ENCODE measurements at places on chromosomes 1 and 21. TPM values are rescaled to one million over a fixed set of nuclear protein-coding genes. Genes with fewer than 3 reads are reported as not detected.

DNA sequence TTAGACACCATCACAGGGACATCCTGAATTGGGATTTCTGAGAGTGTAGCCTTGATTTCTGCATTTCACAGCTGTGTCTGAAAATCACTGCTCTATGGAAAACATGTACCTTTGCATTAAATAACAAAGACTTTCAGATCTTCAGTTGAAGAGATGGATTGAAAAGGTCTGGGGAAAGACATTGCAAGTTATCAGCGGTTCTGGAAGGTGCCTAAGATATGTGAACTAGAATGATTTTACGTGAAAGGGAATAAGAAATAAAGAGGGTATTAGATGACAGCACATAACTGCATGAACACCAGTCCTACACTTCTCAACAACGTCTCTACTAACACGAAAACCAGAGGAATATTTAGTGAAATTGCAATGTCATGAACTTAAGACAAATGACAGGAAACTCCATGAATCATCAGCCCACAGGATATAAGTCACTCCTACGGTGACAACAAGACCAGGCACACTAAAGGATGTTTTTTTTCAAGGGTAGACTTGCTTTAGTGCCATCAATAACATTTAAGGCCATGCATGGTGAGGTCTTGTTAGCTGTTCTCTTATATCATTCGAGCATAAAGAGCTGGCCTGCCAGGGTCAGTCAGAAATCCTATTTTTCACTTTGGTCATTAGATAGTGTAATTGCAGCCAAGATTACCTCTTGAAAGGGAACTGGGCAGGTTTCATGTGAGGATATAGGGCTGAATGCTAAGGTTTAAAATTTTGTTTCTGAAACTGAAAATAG is 283.1 kb downstream of the GRIK1 start:
- no peak overlapping the region for H3K27ac ChIP-seq
- no peak for DNase-seq
- no peak overlapping the region for H3K4me3 ChIP-seq

Gene CFAP107
- not detected for total RNA-seq

DNA sequence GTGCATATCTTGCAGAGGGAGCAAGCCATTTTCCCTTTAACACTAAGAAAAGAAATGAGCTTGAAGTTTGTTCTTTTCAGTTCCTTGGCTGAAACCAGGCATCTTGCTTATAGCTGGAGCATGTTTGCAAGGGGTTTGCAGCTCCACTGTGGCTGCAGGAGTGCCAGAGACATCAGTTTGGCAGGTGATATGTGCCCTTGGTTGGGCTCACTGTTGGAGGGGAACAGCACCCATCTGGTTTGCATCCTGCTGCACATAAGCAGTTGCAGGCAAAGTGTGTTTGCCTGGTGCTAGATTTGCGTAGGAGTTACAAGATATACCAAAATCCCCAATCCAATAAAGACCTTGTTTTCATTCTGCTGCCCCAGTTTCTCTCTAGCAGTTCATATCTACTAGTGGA is 47.8 kb upstream of the IKBKE start:
- no peak overlapping the region for H3K27ac ChIP-seq
- no peaks in the 10 kb centered on the region for H3K36me3 ChIP-seq
- peaks cover 6% of the 10 kb centered on the region for H3K4me1 ChIP-seq
- no peak for DNase-seq
- no peak overlapping the region for H3K4me3 ChIP-seq

GRCh38 chr1:224867715-224868114 is 61.8 kb upstream of the DNAH14 start:
- no peaks in the 10 kb centered on the region for H3K27me3 ChIP-seq
- no peaks in the 10 kb centered on the region for H3K4me1 ChIP-seq
- no peak overlapping the region for H3K4me3 ChIP-seq
- no peak for DNase-seq
- no peak overlapping the region for H3K27ac ChIP-seq

Gene RGS1
- total RNA-seq: not detected

Gene IL22RA1
- 2.1 TPM for total RNA-seq

Gene NBPF10
- 1.7 TPM for total RNA-seq

- H3K4me3 ChIP-seq: no peak overlapping the region
- DNase-seq: no peak
- no peak overlapping the region for H3K27ac ChIP-seq
- no peaks in the 10 kb centered on the region for H3K4me1 ChIP-seq
These were observed 50.9 kb downstream of the TARBP1 start for GRCh38 chr1:234427950-234428646.

Gene NMNAT2
- not detected for total RNA-seq

DNA sequence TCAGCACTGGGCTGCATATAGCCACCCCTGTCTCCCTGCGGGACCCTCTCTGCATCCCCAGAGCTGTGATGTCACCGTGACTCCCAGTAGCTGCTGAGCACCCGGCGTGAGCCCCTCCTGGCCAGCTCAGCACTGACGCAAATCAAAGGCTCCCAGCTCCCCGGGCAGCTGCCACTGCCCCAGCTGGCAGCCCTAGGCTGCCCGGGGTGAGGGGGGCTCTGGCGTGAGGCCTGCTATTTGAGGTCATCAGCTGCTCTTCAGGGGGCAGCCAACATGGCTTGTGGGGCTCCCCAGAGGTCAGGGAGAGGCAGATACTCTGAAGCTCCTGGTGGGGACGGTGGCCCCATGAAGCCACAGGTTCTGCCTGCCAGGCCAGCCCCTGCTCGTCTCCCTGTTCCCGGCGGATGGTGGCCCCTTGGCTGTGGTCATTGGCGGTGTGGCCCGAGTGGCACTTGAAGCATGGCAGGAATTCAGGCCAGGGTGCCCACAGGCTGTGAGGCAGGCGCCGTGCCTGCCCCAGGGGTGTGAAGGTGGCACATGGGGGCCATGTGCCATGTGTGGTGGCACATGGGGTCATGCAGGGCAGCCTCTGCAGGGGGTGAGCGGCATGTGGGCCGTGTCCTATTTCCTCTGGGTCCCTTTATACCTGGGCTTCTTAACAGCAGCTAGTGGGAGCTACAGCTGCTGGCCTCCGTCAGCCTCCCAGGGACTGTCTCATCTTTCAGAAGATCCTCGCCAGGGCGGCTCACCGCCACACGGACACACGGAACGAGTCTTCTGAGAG is 85.4 kb downstream of the SIK1 start:
- peaks cover 11% of the 10 kb centered on the region for H3K4me1 ChIP-seq
- DNase-seq: no peak
- no peaks in the 10 kb centered on the region for H3K27me3 ChIP-seq
- H3K4me3 ChIP-seq: no peak overlapping the region
- H3K36me3 ChIP-seq: no peaks in the 10 kb centered on the region
- no peak overlapping the region for H3K27ac ChIP-seq

DNA sequence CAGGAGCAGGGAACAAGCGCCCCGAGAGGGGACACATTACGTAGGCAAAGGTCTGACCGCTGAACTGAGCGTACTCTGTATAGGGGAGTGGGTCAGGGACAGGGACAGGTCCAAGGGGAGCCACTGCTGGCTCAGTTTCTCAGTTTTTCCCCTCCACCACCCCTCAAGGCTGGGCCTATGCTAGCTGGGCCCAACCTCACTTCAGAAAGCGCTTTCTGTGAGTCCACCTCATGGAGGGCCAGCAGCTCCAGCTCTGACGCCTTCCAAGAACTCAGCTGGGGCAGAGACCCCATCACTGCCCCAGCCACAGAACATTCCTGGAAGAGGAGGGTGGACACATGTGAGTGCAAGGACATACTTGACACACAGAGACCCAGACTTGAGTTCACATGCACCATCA is 242.0 kb downstream of the FOXD2 start:
- peaks cover 5% of the 10 kb centered on the region for H3K4me1 ChIP-seq
- H3K36me3 ChIP-seq: no peaks in the 10 kb centered on the region
- no peak overlapping the region for H3K27ac ChIP-seq
- no peaks in the 10 kb centered on the region for H3K27me3 ChIP-seq
- no peak for DNase-seq

DNA sequence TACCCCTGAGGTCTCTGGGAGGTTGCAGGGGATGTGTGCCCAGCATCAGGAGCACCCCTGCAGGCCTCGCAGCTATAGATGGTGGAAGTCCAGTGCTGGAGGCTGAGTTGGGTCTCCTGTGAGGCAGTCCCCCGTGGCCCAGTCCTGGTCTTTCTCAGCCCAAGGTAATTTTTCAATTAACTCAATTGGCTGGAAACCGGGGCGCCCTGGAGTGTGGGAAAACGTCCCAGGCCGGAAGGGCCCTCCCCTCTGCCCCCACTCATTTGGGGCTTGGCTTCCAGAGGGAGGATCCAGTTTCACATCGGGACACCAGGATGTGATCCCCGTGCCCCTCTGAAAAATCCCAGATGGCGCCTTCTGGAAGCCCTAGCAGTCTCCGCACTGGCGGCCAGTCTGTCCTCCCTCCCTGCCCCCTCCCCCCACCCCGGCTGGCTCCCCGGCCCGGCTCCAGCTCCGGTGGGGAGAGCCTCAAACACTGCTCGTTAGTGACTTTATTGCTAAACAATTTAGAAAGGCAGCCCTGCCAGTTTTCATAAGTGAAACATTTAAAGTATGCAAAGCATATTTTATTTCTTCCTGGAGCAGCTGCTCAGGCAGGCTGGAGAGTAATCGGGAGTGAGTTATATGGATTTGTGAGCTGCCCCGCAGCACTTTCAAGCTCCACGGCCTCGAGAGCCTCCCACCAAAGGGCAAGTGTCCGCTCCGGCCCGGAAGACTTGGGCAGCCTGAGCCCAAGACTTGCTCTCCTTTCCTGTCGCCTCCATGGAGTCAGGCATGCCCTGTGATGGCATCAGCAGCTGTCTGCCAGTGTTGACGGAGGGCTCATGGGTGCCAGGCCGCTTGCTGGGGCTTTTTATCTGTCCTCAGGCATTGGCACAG is 208.2 kb upstream of the TMEM51 start:
- no peaks in the 10 kb centered on the region for H3K27me3 ChIP-seq
- no peaks in the 10 kb centered on the region for H3K36me3 ChIP-seq
- no peak for DNase-seq
- H3K4me1 ChIP-seq: peaks cover 21% of the 10 kb centered on the region

DNA sequence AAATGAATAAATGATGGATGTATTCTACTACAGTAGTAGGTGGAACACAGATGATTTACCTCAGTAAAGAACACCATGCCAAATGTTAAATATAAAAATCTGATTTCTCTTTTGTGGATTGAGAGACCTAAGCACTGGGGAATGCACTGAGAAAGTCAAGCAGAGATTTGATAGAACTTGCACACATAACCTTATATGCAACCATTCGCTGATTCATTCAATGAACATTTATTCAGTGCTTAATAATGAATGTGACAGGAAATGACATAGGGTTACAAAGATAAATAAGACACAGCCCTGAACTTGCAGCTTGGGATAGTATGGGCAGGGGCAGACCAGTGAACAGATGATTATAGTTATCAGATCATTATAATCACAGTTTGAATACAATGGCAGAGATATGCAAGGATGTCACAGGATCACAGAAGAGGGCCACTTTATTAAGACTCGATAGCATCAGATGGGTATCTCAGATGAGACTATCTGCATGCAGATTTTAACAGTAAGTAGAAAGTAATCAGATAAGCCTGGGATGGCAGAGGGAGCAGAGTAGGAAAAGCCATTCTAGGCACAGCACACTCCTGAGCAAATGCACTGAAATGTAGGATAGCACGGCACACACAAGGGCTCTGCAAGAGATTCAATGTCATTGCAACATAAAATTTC is 169.4 kb downstream of the ASTN1 start:
- peaks cover 4% of the 10 kb centered on the region for H3K27me3 ChIP-seq
- no peak for DNase-seq
- H3K27ac ChIP-seq: no peak overlapping the region
- no peaks in the 10 kb centered on the region for H3K4me1 ChIP-seq
- H3K4me3 ChIP-seq: no peak overlapping the region

DNA sequence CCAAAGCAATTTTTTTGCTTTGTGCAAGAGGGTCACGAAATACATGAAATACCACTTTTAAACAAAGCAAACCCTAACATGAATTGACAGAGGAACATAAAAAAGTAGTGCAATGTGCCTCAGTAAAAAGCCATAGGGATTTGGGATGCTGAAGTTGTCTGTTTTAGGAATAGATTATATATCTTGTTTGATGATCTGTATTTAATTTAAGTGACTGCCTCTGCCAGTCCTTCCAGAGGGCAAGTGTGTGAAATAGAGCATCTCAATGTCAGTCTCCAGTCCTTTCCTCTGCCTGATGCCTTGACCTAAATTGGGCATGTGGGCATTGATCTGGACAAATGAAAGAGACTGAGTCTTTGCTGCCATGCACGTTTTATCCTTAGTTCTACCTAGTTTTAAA is 222.8 kb downstream of the PTPRC start:
- H3K4me1 ChIP-seq: no peaks in the 10 kb centered on the region
- H3K36me3 ChIP-seq: no peaks in the 10 kb centered on the region
- H3K27me3 ChIP-seq: no peaks in the 10 kb centered on the region
- H3K4me3 ChIP-seq: no peak overlapping the region
- H3K27ac ChIP-seq: no peak overlapping the region

Gene GPR61
- not detected for total RNA-seq

DNA sequence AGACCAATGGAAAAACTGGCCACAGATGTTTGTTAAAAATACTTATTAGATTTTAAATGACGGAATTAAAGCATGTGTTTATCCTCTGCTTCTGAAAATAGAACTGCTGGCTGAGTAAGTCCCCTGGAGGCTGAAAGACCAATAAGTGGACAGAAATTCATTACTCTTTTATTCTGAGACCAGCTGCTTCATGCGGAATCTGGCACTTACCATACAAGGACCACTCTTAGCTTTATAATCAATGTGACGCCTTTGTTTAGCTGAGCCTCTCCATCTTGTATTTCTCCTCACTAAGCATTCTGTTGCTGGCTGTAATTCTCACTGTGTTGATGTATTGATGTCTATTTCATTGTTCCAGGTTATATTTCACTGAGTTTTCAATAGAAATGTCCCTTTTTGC is 6.3 kb upstream of the EXO1 start:
- H3K4me1 ChIP-seq: 0 out of 2 replicates have a peak, but pooled peaks cover under 1% of the 10 kb centered on the region
- H3K27ac ChIP-seq: no peak overlapping the region
- no peak for DNase-seq
- H3K36me3 ChIP-seq: no peaks in the 10 kb centered on the region
- H3K27me3 ChIP-seq: no peaks in the 10 kb centered on the region

Gene CLDN17
- total RNA-seq: not detected

DNA sequence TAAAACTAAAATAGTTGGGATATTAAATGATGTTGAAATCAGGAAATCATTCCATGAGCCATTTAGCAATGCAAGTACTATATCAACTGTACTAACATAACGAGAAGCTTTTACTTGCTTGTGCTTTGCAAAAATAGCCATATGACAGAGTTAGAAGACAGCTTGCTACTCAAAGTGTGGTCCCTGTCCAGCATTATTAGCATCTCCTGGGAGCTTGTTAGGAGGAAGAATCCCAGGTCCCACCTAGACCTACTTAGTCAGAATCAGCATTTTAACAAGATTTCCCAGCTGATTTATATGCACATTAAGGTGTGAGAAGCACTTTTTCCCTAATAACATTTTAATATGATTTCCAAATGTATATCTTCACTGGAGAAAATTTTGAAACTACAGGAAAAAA is 4.7 kb downstream of the PRKACB start:
- peak overlapping the region; percentile 89 for H3K27ac ChIP-seq
- no peak overlapping the region for H3K4me3 ChIP-seq

Gene KLHDC8A
- 0.49 TPM for total RNA-seq

- H3K27ac ChIP-seq: no peak overlapping the region
- DNase-seq: no peak
- H3K36me3 ChIP-seq: no peaks in the 10 kb centered on the region
- H3K4me1 ChIP-seq: no peaks in the 10 kb centered on the region
These were observed 20.7 kb upstream of the ABCB10 start for GRCh38 chr1:229579059-229579673.

Measured in HCT116 (cell line).